ENCODE measurements at places on chromosomes 4 and X.

- DNase-seq, result no peak
Observed at GRCh38 chrX:110142096-110142495, 139.2 kb downstream of the TMEM164 start.

DNA sequence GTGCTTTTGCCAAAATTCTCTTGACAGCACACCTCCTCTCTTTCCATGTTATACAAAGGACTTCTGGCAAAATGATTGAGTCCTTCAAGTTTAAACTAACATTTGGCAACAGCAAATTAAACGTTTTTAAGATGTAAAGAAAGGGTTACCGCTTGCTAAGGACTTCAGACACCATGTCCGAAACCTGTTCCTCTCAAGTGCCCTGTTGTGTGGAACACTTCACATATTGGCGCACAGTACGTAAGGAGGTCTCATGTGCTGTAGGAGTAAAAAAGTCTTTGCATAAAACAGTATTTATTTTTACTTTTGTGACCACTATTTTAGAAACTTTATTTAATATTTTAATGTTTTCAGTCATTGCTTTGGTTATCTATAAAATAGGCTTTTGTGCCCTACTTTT is 33.7 kb upstream of the HPRT1 start:
- DNase-seq, result no peak

- no peak for DNase-seq
Observed at GRCh38 chr4:105246712-105247111, 100.0 kb downstream of the TET2 start.

GRCh38 chr4:71683309-71683708 is 100.6 kb downstream of the GC start:
- no peak for DNase-seq

DNA sequence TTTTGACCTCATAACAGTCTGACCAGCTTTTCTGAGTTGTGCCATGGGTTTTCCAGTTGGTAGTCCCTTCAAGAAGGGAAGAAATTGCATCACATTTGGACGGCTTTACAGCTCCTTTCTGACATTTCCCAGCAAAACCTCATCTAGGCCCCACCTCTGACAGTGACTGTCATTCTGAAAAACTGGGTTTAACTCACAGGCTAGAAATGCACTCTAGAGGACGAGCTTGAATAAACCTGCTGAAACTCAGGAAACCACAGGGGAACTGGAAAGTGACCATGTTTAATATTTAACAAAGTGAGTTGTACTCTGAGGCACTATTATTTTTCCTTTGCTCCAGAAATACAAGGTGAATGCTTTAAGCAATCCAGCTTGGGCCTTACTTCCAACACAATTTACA is 434.3 kb upstream of the RASGEF1B start:
- no peak for DNase-seq

DNA sequence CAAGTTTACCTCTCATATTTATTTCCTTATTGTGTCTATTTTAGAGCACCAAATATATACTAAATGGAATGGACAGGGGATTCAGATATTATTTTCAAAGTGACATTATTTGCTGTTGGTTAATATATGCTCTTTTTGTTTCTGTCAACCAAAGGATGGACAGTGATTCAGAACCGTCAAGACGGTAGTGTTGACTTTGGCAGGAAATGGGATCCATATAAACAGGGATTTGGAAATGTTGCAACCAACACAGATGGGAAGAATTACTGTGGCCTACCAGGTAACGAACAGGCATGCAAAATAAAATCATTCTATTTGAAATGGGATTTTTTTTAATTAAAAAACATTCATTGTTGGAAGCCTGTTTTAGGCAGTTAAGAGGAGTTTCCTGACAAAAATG is 6.2 kb downstream of the FGB start:
- no peak for DNase-seq

DNA sequence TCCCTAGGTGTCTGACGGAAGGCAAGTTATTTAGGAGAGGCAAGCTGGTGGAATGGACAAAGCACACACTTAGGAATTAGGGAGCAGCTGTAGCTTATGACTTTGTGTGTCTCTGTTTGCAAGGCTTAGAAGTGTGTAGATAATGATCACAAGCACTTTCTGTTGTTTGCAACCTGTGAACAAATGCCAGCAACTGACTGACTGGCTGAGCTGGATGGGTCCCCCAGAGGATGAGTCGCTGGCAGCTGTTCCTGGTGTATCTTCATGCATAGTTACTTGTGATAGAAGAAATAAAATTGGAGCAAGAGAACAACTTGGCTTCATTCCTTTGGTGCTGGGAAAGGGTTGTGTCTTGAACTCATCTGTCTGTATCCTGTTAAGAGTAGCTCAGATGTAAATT is 64.2 kb upstream of the BEND4 start:
- no peak for DNase-seq

GRCh38 chr4:155759372-155760252 is 791 bp downstream of the GUCY1B1 start:
- no peak for DNase-seq

DNA sequence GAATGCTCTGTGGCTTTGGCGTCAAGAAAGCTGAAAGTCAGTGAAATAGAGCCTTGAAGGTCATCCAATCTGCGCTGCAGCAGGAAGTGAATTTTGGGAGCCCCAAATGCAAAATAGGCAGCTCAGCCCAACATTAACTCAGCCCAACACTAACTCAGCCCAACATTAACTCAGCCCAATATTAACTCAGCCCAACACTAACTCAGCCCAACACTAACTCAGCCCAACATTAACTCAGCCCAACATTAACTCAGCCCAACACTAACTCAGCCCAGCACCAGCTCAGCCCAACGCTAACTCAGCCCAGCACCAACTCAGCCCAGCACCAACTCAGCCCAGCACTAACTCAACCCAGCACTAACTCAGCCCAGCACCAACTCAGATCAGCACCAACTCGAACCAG is 71.5 kb downstream of the SORBS2 start:
- DNase-seq, result no peak

- DNase-seq, result no peak
Observed at GRCh38 chr4:42579903-42580302, 77.0 kb downstream of the ATP8A1 start.

DNA sequence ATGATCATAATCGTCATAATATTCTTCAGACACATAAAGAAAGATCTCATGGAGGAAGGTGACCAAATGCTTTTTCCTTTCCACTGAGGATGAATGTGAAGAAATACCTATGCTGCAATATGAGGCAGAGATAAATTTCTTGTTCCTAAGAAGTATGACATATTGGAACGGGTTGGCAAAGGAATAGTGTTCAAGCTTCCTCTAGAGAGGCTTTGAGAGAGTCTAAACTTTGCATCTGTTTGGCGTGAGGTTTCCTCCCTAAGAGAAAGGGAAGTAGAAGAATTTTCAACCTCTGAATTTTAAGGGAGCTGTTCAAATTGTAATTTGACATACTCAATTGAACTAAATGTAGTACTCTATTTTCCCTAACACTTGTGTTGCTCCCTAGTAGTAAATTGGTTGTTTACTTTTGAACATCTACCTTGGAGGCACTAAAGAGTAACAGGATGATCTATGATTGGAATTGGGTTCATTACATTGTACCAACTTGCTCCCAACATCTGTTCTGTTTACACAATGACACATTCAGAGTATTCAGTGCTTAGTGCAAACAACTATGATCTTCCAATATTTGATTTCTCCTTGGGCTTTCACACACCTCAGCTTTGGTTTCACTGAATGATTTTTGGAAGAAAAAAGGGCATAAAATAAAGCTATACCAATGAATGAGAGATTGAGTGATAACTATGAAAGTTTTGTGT is 122.0 kb downstream of the CORIN start:
- no peak for DNase-seq

GRCh38 chrX:68824565-68825125 is 4.2 kb upstream of the EFNB1 start:
- no peak for DNase-seq

DNA sequence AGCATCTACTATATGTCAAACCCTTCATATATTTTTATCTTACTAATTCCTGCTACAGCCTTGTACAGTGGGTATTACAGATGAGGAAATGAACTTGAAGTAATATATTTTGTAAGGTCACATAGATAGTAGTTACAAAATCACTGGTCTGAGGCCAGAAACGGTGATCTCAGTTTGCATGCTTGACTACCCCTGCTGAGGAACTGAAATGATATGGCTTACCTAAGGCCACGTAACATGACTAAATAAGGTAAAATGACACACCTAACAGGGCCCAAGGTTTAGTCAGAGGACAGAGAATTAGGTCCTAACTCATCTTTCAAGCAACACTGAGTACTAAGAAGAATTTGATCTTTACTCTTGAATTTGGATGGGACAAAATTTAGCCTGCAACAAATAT is 1.5 kb upstream of the COMMD8 start:
- no peak for DNase-seq

DNA sequence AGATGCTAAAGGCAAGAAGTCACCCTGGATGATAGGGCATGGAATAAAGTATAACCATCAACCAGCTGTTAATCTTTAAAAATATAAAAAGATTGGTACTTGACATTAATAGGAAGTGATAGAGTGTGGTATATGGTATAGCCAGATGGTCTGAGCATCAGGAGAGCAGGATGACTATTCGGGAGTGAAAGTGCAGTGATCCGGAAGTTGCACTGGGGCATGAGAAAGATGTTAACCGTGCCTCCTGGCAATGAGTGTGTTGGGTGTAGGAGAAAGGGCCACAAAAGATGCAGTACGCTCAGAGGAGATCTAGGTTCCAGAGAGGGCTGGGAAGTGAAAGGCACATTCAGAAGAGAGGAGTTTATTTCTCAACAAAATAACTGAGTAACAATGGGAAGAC is 65.0 kb downstream of the TSPAN7 start:
- DNase-seq, result no peak

- DNase-seq, result no peak
Observed at GRCh38 chrX:11438380-11438723, 145.1 kb downstream of the AMELX start.

GRCh38 chr4:40211224-40212185 is 14.7 kb downstream of the RHOH start:
- DNase-seq, result no peak

- DNase-seq, result no peak
Observed at GRCh38 chrX:16436348-16437188, 213.4 kb upstream of the S100G start.

GRCh38 chr4:152247271-152247975 is 288.5 kb downstream of the FBXW7 start:
- DNase-seq, result no peak

DNA sequence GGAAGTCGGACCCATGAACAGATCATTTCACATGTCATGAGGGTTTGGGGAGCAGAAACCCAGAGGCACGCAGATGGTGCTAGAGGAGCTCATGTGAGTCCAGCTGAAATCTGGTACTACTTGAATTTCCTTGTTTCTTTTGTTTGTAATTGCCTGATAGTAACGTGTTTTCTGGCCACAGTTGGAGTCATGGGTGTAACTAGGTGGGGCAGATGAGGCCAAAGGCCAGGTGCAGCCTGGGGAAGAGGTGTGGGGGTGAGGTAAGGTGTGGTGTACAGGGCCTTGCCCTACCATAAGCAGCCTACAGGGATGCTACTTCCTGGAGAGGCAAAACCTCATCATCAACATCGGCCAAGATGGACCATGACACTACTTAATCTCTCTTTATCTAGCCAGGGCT is 271.4 kb downstream of the PTTG2 start:
- DNase-seq, result no peak

DNA sequence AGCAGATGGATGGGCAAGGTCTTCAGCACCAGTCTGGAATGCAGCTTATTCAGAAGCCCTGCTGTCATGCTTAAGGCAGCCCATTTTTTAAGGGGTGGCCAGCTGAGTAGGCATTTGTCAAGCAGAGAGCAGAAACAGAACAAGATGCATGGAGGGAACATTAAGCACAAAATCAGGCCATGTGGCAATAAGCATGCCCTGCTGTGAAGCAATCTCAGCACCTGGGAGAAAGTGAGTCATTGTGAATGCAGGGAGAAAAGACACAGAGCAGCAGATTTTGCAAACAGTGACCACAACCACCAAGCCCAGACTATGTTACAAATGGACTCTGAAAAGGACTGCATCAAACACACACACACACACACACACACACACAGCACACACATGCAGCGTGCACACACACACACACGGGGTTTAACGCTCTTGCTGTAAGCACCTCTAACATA is 94.1 kb upstream of the GALNT7 start:
- no peak for DNase-seq

DNA sequence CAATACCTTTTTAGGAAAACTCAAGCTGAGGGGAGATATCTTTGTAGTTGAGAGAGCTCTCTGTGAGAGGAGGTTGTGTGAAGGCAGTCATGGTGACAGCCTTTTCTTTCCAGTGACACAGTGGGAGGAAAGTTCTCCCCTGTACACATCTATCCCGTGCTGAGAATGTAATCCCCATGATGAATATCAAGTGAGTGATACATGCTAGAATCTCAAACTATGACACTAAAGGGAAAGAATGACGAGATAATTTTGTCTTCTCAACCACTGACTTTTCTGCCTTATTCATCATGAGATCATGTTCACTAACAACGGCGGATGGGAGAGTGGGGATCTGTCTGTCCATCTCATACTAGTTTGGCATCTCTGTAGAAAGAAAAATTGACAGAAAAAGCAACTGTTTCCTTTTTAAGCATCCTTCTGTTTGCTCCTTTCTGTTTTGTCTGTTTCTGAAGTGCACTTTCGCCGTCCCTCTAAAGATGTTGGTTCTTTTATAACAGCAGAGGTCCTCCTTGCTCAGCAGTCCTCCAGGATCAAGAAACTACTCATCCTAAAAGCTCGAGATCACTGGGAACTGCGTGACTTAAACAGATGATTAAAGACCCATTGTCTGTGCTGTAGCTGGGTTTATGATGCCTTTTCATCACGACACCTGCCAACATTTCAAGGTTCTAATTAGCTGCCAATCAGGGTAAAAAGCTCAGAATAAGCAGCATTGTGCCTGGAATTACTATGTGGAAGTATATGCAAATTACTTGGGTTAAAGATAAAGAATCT is 137.6 kb downstream of the DCK start:
- DNase-seq, result no peak

GRCh38 chr4:33911959-33912358 is 2332.4 kb downstream of the ARAP2 start:
- no peak for DNase-seq

DNA sequence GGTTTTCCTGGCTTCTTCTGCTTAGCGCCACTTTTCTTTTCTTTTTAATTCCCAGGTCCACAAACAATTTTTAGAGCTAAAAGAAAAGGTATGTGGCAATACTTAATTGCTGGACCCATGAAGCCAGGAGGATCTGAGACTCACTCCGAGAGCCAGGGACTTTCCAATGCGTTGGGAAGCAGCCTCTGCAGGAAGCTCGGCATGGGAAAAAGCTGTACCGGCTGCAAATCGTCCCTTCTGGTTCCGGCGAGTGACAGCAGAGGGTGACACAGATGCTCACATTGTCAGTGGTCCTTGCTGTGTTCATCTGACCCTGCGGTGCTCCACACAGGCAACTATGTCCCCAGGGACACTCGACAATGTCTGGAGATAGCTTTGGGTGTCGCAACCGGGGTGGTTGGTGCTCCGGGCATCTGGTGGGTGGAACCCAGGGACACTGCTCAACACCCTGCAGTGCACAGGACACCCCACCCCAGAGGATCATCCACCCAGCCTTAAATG is 164.0 kb downstream of the PRKX start:
- no peak for DNase-seq
